ENCODE measurements at places on chromosomes 2 and 18.

DNA sequence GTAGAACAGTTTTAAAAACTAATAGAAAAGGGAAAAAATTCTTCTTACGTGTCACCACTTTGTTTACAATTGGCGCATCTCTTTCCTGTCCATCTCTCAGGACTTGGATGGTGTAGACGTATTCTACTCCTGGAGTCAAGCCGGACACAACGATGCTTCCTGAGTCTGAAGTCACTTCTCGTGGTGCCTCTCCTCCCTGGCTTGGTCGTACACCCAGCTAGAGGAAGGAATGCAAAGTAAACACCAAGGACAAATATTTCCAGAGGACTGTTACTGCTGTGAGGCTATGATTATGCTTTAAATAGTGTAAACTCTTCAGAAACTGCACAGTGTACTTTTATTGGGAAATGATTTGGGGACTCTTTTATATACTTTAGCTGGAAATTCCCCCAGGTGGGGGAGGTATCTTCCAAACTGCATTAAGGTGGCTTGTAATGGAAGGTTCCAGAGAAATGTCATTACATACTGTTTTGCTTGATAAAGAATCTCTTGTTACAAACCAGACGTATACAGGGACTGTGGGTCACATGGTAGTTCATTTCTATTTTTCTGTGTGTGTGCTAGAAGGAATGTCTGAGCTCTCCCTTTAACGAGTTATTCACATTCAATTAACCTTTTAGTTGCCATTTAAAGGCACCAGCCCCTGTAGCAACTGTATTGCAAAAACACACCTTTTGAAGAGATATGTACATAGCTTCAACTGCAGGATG is 38.1 kb downstream of the FN1 start:
- DNase-seq = no peak

- no peak for DNase-seq
These were observed 443.2 kb upstream of the ID2 start for GRCh38 chr2:8238521-8239230.

DNA sequence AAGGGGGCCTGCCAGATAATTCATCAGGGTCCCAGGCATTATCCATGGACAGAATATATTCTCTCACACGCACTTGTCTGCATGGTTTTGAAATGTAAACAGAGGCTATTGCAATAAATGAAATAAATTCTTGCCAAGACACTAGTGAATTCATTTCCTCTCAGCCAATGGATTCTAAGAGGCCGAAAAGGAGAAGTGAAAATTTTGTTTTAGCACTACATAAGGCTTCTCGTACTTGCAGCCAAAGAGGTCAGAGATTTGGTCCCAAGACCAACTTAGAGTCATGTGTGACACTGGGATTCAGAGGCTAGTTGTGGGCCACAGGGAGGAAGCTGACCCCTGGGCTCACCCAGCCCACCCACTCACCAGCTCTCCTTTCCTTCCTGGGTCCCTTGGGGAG is 184.1 kb upstream of the GLI2 start:
- no peak for DNase-seq

DNA sequence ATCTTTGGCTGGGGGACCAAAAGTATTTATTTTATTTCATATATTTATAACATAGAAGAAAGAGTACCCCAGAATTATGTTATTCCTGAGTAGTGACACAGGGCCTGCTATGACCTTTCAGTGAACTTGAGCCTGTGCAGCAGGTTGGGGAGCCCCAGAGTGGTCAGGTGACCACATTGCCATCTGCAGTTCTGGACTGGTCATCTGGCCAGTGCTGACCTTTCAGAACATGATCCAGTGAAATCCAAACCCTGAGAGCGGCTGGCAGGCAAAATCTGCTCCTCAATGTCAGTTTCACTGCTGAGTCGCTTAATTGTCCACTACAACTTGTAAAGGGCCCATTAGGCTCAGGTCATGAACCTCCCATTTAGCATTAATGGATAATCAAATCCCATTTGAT is 336.7 kb upstream of the KCNH7 start:
- no peak for DNase-seq

- no peak for DNase-seq
These were observed 181.6 kb downstream of the GULP1 start for GRCh38 chr2:188473306-188473705.

GRCh38 chr2:98901291-98901690 is 34.7 kb downstream of the CRACDL start:
- DNase-seq = no peak

- DNase-seq = no peak
These were observed 59.0 kb upstream of the DNMT3A start for GRCh38 chr2:25400576-25401216.

DNA sequence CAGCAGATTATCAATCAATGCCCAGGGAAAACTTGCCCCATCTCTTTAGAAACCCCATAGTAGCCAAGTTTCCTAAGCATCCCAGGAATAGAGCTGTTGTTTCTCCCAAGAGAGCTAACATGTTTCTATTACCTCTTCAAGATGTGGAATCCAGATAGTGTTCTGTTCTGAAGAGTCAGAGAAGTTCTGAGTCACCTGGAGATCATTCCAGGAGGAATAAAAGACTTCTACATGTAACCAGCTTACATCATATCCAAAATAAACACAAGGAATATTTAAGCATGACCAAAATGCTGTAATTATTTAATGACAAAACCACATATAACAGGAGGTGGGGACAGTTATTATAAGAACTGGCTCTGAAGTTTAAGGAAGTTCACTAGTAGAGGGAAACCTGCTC is 51.0 kb upstream of the GORASP2 start:
- no peak for DNase-seq

DNA sequence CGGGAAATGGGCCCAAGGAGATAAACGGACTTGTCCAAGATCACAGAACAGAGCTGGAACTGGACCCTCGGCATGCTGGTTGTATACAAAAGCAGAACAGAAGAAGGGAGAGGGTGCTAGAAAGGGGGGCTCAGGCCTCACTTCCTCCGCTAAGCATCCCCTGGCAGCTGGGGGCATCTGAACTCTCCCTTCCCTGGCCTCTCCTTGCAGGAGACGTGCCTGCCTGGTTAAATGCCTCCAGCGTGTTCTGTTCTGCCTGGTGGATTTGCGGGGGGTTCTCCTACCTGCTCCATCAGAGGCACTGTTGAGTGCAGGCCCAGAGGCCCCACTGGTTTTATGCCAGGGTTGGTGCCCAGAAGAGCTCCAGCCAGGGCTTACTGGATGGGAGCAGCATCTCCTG is 124.7 kb downstream of the ZFP36L2 start:
- no peak for DNase-seq

DNA sequence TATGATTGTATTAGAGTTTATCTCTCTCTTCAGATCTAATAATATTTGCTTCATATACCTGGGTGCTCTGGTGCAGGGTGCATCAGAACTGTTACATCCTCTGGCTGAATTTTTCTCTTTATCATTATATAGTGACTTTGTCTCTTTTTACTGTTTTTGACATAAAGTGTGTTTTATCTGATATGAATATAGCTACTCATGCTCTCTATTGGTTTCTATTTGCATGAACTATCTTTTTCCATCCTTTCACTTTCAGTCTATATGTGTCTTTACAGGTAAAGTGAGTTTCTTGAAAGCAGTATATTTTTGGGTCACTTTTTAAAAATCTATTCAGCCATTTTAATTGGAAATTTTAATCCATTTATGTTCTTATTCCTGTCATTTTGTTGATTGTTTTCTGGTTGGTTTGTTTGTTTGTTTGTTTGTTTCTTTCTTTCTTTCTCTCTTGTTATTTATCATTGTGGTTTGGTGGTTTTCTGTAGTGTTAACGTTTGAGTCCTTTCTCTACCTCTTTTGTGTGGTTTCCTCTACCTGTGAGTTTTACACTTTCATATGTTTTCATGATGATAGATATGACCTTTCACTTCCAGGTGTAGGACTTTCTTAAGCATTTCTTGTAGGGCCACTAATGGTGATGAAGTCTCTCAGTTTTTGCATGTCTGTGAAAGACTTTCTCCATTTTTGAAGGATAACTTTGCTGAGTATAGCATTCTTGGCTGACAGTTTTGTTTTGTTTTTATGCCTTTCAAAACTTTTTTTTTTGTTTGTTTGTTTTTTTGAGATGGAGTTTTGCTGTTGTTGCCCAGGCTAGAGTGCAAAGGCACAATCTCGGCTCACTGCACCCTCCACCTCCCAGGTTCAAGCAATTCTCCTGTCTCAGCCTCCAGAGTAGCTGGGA is 54.9 kb downstream of the CCNT2 start:
- DNase-seq = no peak

- no peak for DNase-seq
These were observed 55.4 kb upstream of the ZNF396 start for GRCh38 chr18:35432565-35433001.

DNA sequence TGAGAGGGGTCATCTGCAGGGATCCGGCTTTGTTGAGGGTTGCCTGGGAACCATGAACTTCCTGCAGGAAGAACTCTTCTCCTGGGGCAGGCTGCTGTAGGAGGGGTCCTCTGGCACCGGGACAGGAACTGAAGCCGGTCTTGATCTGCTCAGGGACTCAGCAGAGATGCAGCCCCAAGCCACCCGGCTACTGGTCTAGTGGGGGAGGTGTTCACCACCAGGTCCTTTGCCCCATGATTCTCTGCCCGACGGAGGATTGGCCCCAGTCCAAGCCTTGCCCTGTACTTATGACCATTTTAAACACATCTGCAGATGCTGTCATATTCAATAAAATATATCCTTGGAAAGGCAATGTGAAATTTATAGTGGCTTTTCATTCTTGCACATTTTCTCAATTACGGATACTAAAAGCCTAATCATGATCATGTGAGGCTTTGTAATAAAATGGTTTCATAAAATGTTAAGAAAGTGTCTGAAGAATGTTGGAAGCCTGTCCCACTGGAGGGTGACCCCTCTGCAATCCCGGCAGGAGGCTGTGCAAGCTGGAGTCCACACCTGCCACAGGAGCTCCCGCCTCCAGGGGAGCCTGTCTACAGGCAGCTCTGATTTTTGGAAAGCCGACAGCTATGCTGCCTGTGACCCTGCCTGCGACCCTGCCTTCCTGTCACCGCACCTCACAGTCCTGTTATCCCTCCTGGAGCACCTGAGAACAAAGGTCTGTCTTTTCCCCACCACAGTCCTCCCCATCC is 98.8 kb upstream of the TAF1B start:
- no peak for DNase-seq

DNA sequence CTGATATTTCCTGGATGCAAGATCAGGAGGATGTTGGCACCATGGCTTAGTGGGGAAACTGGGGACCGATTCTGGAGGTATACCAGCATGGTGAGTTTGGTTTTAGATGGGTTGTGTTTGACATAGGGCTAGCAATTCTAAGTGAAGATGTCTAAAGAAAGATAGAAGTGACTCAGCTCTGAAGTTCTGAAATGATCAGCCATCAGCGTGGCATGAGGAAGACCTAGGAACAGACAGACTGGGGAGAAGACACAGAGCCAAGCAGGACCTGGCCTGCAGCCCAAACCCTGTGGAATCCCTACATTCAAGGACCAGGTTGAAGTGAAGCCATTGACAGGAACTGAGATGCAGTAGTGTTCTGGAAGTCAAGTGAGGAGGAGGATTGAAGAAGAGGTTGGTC is 39.8 kb downstream of the HRH4 start:
- no peak for DNase-seq

- DNase-seq = no peak
These were observed 4.0 kb downstream of the CCT7 start for GRCh38 chr2:73238149-73238548.

- no peak for DNase-seq
These were observed 33.3 kb upstream of the CABLES1 start for GRCh38 chr18:23101861-23102432.

DNA sequence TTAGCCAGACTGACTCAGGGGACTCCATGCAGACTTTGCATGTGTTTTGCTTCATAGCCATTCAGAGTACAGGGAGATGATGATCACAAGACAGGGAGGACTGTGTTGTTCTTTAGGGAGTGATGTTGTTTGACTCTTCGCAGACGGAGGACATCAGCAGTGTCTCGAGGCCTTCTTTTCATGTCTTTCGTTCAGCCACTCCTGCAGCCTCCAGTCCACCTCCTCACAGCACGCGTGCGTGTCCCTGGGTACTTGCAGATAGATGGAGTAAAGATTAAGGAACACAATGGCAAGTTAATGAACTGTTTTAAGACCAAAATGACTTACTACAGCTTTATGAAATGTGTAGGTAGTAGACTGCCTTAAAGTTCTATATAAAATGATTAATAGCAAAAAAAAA is 114.7 kb downstream of the MAP4K4 start:
- no peak for DNase-seq

DNA sequence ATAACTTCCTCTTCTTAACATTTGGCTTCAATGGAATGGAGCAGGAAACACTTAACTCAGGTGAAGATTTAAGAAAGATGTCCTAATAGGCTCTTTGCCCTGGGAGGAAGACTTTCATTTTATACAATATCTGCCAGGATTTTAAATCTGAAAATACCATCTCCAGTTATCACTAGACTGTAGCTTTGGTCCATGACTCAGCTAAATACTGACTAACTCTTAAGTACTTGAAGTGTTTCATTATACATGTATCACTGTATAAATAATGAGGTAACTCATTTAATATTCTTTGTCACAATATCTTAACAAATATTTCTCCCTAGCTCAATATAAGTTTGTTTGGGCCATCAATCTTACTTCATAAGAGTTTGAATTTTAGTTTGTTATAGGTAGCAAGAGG is 34.7 kb downstream of the RBKS start:
- DNase-seq = no peak

DNA sequence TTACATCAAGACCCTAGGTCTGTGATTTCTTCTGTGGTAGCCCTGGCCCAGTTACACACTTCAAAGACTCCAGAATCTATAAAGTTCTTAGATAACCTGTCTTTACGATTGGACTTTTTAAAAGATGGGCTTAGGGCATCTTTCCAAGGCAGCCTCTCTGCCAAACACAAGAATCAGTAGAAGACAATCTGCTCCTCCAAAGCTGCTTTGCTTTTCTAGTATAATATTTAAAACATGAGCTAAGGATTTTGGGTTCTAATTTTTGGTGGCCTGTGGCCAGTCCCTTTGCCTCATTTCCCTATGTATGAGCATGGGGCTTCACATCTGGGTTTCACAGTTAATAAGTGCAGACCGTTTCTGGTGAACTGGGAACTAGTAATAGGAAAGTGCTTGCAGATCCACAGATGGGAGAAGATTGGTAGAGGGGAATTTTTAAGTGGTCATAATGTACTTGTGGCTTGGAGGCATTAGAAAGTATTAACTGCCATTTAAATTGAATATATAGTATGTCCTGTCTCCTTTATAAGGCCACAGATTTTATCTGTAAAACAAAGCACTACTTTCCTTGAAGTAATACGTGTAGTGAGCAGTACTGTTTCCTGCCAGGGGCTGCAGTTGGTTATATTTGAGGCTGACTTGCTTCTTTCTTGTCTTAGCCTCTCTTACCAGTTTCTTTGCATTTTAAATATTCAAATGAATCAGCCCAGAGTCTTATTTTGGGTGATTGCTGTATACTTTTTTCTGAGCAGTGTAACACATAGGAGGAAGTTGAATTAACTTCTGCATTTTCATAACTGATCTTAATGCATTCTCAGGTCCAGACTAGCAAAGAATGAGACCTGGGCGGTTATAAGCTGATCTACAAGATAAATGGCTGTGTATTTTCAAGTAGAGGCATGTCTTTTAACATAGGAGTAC is 1.5 kb downstream of the ARPC2 start:
- no peak for DNase-seq

GRCh38 chr18:35514752-35515459 is 17.1 kb upstream of the INO80C start:
- DNase-seq = no peak

GRCh38 chr18:46325895-46326294 is 221.7 kb downstream of the HAUS1 start:
- no peak for DNase-seq

GRCh38 chr2:196884368-196884767 is 42.1 kb downstream of the PGAP1 start:
- no peak for DNase-seq

Data from omental fat pad (tissue), 4 donors.